ENCODE measurements at places on chromosomes 1 and 21.

DNA sequence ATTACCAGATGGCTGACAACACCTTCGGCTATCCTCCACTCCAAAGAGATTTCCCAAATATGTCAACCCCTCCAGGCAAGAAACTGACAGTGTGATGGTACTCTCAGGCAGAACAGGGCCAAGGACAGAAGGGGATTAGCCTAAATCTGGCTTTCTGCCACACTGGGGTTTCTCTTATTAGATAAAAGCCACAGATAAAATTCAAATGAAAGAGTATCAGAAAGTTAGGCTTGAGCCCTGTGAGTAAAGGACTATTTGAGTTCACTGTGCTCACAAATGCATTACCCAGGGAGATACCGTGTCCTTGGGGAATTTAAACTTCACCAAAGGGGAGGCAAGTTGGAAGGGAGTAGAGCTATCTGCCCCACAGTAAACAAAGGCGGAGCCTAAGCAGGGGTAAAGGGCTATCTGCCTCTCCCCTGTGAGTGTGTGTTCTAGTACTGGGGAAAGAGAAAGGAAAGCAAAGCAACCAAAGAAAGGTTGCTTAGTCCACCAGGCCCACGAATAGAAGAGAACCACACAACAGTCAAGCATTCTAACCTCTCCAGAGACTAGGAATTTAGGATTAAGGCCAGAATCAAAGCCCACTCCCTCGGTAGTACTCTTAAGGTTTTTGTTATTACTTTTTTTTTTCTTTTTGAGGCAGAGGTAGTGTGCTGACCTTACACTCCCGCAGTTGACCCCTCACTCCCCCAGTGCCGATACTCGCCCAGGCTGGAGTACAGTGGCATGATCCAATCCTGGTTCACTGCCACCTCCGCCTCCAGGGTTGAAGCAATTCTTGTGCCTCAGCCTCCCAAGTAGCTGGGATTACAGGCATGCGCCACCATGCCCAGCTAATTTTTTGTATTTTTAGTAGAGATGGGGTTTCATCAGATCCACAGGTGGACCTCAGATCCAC is 12.7 kb downstream of the TPM3 start:
- DNase-seq, result no peak

DNA sequence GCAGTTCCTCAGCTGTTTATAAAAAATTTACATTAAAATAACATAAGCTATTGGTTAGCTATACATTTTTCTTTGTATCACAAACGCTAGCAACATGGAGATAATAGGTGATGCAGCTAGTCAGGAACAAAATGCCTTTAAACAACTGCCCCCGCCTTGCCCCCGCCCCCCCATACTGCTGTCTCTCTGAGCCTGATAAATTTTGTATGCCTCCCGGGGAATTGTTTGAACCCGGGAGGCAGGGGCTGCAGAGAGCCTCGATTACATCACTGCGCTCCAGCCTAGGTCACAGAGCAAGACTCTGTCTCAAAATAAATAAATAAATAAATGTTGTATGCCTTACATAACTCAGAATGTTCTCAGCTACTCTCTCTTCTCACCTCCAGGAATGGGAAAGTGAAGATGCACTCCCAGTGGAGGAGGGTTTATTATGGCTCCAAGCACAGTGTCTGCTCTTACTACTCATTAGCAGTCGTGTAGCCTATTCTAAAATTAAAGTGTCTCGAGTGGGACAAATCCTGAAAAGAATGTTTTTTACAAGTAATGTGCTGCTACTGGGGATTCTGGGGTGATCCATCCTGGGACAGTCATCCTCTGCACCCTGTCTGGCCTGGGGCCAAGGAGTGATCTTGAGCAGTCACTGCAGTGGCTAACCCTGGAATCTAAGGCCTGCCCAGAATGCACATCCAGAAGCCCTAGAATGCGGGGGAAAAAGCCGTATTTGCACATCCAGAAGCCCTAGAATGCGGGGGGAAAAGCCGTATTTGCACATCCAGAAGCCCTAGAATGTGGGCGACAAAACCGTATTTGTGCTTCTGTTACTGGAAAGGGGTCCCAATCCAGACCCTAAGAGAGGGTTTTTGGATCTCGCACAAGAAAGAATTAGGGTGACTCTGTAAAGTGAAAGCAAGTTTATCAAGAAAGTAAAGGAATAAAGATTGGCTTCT is 39.4 kb upstream of the ZNF496 start:
- no peak for DNase-seq

- DNase-seq, result no peak
These were observed 6.4 kb downstream of the SELENON start for GRCh38 chr1:25806418-25806817.

DNA sequence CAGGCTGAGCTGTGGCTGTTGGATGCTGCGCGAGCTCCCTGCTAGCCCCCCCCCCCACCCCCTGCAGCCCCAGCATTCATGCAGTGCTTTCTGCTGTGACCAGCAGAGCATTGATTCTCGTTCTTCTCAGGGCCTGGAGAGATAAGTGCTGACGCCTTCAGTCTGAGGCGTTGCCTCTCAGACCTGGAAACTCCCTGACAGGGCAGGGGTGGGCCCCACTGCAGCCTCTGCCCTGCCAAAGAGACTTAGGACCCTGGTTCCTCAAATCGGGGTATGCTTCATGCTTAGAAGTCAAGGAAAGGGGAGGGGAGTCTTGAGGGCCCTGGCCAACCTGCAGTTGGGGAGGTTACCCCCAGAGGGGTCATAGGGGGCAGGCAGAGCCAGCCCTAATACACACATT is 38.5 kb downstream of the PTPRF start:
- no peak for DNase-seq

GRCh38 chr1:59952065-59952464 is 25.5 kb upstream of the CYP2J2 start:
- DNase-seq, result no peak

- DNase-seq, result no peak
These were observed 550 bp downstream of the TRIM33 start for GRCh38 chr1:114510274-114511031.

GRCh38 chr1:51697166-51697565 is 80.3 kb downstream of the OSBPL9 start:
- DNase-seq, result no peak

- no peak for DNase-seq
These were observed 163.5 kb downstream of the TOMM20 start for GRCh38 chr1:234965111-234965510.

DNA sequence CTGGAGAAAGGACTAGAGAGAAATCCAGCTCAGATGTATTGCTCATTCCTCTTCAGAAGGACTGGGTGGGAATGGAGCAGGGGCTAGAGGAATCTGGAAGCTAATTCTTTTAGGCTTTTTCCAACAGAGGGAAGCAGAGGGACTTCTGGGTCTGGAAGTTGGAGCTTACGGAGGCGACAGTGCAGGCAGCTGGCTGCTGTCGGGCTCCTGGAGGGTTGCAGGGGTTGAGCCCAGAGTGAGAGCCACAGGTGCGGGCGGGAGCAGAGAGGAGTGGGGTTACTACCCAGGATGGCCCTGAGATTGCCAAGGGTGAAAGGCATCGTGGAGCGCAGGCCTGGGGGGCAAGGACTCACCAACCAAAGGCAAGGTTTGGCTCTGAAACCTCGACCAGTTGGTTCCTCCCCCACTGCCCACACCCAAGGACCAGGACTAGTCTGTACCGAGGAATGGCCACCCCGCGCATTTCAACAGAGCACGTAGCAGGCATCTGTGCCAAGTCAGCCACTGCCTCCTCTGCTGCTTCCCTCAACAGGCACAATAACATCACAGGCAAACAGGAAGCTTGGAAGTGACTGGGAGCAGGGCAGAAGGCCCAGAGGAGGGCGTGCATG is 22.7 kb upstream of the EDN2 start:
- DNase-seq, result no peak

DNA sequence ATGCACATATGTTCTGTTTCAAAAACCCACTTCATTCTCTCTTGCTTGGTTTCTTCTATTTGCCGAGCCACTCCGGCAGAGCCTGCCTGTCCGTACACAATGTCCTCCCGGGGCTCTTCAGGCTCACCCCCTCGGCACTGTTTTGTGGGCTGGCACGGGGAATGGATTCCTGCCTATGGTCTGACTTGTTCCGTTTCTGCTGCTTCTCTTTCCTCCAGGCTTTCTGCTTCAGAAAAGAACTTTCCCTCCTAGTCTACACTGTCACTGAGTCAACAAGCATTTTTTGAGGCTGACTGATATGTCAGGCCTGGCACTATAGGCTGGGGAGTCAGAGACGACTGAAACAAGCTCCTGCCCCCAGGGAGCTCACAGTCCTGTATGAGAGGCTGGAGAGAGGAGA is 28.4 kb upstream of the SARS1 start:
- no peak for DNase-seq

- no peak for DNase-seq
These were observed 132.6 kb upstream of the PTGFR start for GRCh38 chr1:78358165-78358564.

- no peak for DNase-seq
These were observed 9.3 kb upstream of the DCAF6 start for GRCh38 chr1:167927046-167927754.

DNA sequence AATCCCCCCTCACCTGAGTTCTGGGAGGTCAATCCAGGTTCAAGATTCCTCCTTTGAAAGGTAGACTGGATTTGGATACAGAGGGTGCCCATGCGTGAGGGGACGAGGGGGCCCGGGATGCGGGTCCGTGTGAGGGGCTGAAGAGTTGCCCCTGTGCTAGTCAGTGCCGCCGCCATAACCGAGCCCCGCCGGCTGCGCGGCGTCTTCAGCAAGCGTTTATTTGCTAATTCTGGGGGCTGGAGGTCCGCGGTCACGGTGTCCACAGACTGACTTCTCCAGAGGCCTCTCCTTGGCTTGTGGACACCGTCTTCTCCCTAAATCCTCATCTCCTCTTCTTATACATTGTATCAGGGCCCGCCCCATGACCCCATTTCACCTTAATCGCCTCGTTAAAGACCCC is 20.9 kb upstream of the SAMD11 start:
- DNase-seq, result no peak

DNA sequence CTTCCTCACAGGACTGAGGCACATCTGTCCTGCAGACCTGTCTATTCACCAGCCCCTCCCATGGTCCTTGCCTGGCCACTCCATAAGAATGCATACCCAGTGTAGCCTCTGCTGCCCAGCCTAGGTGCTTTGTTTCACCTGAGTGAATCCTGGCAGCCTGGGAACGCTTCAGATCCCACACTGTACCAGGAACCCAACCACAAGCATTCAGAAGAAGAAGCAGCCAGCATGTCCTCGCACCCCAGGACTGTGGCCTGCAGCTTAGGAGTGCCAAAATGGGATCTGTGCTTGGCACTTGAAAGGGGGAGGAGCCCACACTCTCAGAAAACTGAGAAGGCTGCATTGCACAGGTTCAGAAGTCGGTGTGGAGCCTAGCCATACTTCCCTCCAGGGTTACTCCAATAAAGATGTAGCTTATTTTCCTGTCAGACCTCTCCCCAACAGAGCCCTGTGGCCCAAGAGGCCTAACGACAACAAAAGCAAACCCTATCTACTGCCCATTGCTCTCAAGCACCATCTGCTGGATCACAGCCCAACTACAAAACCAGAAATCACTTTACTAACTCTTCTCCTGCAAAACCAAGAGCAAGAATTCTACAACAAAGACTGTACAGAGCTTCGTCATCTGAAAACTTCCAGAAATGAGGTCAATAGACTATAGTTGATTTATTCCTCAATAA is 923.1 kb upstream of the NEGR1 start:
- DNase-seq, result no peak

GRCh38 chr1:84571150-84571535 is 3.1 kb downstream of the CTBS start:
- no peak for DNase-seq

DNA sequence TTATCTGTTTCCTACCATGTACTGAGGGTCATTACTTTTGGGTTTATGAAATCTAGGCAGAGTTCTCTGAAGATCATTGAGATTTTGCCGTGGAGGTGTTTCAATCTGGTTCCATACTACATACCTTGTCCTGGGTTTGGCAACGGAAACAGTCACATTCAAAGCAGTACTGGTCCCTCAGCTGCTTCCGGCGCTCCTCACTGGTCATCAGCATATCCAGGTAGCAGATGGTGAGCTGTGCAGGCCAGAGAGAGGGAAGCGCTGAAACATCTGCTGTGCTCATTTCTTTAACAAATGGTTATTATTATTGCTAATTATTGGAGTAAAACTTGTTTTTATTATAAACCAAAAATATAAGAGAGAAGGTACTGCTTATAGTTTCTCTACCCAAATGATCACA is 591.7 kb downstream of the SMYD3 start:
- DNase-seq, result peak; percentile 46

GRCh38 chr1:65002508-65003315 is 36.4 kb upstream of the JAK1 start:
- DNase-seq, result no peak

DNA sequence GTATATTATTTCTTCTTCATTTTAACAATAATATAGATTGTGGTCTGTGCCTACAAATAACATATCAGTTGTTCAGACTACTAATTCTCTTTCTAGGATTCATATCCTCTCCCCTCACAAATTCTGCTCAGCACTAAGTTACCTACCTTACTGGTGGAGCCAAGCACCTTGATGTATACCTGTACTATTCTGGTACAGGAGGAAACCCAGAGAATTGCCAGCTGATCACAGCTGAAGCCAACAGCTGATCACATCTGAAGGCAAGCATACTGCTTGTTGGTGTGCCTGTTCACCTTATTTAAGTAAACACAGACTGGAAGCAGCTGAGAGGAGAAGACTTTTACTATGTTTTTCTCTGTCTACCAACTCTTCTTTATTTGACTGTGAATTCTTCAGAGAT is 101.8 kb downstream of the PBX1 start:
- no peak for DNase-seq

- no peak for DNase-seq
These were observed 23.5 kb downstream of the COL6A1 start for GRCh38 chr21:46005081-46005480.

GRCh38 chr1:19918057-19918456 is 5.4 kb downstream of the PLA2G2E start:
- no peak for DNase-seq

GRCh38 chr1:41999884-42000283 is 81.2 kb upstream of the HIVEP3 start:
- no peak for DNase-seq

GRCh38 chr21:41754479-41754891 is 12.4 kb downstream of the RIPK4 start:
- DNase-seq, result no peak
